ELR (cell line): ENCODE measurements at places on chromosomes 2 and 18.

DNA sequence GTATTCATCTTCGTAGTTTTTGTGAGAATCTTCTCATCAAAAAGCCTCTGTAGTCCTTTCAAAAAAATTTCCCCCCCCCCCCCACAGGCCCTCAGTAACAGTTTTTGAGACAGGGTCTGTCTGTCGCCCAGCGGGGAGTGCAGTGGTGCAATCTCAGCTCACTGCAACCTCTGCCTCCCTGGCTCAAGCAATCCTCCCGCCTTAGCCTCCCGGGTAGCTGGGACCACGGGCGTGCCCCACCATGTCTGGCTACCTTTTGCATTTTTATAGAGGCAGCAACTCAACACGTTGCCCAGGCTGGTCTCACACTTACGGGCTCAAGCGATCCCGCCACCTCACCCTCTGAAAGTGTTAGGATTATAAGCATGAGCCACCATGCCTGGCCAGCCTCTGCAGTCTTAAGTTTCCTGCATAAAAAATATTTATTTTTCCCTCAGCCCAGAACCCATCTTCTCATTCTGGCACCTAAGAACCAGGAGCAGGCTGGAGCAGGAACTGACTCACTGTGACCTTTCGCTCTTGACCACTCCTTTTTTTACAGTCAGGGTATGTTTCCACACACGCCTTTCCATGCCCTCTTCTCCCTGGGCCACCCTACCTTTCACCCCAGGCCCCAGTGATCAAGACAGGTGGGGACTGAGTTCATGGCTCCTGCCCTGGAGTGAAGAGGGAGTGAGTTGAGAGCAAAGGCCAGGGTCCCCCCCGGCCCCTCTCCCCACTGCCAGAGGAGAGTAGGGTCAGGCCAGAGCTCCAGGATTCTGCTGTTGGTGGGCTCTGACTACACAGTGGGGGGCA, 32.5 kb upstream of the NT5DC4 start:
- peak; percentile 82 for DNase-seq

- no peak for DNase-seq
Observed at GRCh38 chr2:53843595-53843994, 16.2 kb downstream of the GPR75 start.

DNA sequence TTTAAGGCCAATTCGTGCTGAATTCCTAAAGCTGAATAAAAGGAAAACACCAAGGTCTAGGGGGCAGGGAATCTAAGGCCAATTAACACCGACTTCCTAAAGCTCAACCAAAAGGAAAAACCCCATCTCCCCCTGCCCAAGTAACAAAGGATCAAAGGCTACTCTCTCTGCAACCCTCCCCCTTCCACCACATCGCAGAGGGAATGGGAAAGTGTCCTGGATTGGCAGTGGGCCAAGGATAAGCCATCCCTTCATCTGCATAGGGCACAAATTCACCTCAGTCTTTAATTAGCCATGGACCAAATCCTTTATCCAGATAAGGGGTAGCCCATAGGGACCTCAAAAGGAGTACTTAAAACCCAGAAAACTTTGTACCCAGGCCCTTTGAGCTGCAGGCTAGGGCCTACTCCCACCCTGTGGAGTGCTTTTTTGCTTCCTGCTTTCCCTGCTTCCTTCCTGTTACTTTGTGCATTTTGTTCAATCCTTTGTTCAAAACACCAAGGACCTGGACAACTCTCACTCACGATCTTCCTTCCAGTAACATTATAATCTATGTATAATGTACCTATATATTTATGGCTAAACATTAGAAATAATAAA, 2119.8 kb upstream of the CELF4 start:
- DNase-seq, result no peak

GRCh38 chr2:106653465-106653864, 166.3 kb downstream of the CD8B2 start:
- DNase-seq, result no peak

GRCh38 chr2:239649309-239649708, 248.5 kb upstream of the HDAC4 start:
- DNase-seq, result no peak

GRCh38 chr2:42245396-42245795, 76.2 kb downstream of the EML4 start:
- DNase-seq, result no peak

GRCh38 chr2:16252891-16253290, 312.5 kb downstream of the MYCN start:
- no peak for DNase-seq

- peak; percentile 52 for DNase-seq
Observed at GRCh38 chr2:60516383-60516811, 37.1 kb downstream of the BCL11A start.

- DNase-seq, result no peak
Observed at GRCh38 chr2:136206613-136207012, 88.7 kb upstream of the CXCR4 start.

DNA sequence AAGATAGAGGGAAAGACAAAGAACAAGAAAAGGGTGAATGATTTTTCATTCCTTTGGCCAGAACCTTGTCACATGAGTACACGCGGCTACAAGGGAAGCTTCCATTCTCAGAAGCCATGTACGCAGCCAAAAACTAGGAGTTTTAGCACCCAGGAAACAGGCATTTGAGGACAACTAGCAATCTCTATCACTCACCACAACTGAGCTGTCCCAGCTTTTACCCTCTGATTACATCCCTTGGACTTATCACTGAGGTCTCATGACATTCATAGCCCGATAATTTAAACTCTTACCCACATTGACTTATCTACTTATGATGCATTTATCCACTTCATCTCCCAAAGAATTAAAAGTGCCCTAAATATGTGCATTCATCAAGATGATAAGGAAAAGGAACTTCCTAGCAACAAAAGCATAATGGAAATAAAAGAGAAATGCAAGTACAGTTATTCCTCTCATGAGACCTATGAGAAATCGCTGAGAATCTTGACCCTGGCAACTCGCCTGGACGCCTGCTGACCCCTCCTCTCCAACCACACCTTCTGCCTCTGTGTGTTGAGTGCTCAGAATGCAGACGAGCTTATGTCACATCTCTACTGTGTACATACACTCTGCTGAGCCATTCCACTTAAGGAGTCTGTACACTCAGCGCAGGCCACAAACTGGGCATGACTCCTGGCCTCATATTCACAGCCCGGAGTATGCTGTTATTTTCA, 28.7 kb upstream of the MFSD6 start:
- DNase-seq, result no peak

DNA sequence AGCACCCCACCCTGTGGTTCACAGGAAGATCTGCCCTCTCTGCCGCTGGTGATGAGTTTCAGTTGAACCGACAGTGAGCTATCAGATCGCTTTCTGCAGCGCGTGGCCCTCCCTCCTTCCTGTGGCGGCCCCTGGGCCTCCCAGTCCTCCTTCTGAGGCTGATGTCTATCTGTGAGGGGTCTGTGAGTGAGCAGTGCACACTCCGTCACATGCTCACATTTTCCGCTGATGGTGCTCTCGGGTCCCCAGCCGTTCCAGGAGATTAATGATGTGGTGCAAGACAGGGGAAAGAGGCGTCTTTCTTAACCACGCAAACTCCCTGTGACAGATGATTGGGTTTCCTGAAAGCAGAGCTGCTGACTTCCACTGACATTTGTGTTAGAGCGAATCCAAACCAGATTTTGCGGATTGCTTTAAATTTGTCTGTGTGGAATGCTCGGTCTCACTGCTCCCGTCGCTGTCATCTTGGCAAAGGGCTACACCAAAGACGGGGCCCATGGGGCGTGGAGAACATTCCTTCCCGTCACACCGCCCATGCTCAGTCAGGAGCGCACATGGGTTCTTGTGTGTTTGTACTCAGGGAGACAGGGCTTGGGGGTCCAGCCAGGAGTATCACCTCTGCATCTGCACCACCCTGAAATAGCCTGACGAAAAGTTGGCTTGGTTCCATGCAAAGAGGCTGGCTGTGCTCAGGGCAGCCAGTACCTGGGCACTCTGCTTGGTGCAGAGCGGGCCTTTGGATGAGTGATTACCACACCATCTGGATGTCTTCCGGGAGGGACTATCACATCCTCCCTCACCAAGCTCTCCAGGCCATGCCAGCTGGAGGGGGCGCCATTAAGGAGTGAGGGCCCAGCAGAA, 154.7 kb upstream of the HS6ST1 start:
- no peak for DNase-seq

DNA sequence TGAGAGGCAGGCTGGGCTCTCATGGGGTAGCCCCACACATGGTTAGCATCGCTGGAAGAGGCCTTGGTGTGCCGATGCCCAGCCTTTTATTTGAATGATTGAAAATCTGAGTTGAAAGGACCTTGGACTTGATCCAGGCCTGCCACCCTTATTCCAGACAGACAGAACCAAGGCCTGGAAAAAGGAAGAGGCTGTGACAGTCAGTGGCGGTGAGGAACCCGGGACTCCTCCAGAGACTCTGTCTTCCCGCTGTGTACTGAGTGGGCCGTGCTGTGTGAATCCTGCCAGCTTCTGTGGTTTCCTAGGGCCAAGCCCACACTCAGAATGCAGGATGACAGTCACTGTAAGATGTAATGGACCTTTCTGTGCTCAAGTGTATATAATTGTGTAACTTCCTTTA, 218.5 kb downstream of the LDLRAD4 start:
- DNase-seq, result no peak

DNA sequence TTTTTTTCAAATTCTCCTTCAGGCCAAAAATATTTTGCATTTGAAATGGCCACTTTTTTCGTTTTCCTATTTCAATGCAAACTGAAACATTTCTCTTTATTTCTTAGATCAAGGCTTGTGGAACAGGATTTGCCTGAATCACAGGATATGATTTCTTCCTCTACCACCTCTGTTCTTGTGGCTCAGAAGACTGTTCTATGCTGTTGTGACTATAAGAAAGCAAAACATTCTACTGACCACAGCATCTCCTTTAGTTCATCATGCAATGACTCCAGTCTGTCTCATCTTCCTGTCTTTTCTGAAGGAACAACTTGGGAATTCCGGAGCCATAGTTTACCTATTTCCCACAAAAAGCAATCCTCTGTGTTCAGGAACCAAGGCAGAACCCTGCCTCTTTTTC, 16.2 kb upstream of the ZNF512 start:
- DNase-seq, result peak; percentile 94

DNA sequence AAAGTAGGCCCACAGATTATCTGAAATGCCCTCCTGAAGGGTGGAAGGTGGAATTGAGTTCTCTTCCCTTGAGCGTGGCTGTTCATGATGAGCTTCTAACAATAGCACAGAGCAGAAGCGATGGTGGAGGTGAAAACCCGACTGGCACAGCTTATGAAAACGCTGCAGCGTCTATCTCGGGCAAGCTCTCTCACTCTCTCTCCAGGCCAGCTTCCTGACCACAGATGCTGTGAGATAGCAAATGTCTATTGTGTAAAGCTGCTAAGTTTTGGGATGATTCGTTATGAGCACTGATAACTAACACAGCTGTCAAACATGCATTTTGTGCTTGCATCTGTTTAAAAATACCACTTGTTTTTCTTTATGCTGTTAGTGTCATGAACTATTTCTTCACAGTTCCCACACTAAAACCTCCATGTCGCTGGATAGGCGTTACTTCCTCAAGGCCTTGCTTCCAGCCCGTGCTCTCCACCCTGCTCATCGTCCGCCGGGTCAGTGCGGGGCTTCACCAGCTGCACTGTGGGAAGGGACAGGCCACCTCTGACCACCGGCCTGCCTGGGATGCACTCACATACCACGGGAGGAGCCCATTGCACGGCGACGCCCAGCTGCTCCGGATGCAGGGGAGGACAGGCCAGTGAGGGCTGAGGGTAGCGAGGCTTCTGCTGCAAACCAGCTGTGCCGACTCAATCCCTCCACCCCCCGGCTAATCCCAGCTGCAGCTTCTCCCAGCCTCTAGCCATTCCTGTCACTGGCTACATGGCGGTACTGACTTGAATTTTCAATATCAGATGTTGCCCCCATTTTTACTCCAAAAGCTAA, 60.0 kb upstream of the OTOS start:
- DNase-seq, result no peak

GRCh38 chr2:117856415-117857210, 42.1 kb downstream of the DDX18 start:
- DNase-seq, result peak; percentile 99

DNA sequence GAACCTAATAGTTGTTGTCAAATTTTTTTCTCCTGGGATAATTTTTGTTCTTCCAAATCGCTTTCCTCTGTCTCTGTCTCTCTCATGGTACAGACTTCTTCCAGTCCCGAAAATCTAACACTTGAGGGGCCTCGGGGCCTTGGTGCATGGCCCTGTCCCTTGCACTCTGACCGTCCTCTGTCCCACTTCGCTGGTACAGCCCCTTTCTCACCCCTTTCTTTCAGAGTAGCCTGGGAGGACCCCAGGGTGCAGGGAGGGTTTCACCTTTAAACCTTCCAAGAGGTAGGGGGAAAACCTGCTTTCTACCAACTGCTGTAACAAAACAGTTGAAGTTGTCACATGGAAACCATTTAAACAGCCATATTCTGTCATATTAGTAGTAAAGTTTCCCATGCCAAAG, 22.2 kb upstream of the FAHD2A start:
- no peak for DNase-seq

DNA sequence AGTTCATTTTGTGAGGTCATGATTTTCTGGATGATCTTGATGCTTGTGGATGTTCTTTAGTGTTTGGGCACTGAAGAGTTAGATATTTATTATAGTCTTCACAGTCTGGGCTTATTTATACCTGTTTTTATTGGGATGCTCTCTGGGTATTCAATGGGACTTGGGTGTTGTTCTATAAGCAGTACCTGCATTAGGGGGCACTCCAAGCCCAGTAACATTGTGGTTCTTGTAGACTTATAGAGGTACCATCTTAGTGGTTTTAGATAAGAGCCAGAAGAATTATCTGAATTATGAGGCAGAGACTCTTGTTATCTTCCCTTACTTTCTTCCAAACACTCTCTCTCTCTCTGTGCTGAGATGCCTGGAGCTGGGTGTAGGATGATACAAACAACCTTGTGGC, 470.0 kb downstream of the PIK3C3 start:
- DNase-seq, result no peak

DNA sequence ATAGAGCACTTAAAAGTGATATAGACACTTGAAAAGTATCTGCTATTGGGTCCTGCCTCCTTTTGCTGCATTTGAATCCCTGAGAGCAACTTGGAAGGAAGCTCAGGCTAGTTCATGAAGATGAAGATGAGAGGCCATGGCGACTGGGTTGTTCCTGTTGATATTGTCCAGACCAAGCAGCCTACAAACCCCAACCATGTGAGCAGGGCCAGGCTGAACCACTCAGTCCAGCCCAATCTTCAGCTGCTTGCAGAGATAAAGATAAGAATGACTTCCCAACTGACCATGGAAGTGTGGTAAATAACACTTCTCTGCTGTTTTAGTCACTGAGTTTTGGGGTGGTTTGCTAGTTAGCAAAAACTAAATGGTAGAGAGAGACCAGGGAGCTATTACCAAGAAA, 417.6 kb downstream of the SOX11 start:
- DNase-seq, result no peak

- DNase-seq, result no peak
Observed at GRCh38 chr18:12257996-12258718, 4.0 kb downstream of the CIDEA start.

DNA sequence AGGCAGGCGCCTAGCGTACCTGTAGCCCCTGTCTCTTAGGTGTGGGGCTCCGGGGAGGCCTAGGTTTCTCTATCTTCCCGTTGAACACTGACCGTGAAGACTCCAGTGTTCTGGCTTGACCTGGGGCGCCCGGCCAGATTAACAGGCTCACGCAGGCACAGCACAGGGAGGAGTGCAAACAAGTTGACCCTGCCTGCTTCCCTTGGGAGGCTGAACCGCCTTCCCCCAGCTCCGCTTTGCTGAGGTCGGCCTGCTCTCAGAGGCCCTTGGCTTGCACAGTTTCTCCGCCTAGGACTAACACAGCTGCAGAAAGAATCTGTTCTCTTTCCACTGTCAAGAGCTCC, 567 bp downstream of the PCYOX1 start:
- peak; percentile 37 for DNase-seq
